ENCODE measurements at places on chromosomes 1 and 21.

GRCh38 chr1:36572142-36572715 lies 89.5 kb upstream of the CSF3R start:
- no peak for DNase-seq

DNA sequence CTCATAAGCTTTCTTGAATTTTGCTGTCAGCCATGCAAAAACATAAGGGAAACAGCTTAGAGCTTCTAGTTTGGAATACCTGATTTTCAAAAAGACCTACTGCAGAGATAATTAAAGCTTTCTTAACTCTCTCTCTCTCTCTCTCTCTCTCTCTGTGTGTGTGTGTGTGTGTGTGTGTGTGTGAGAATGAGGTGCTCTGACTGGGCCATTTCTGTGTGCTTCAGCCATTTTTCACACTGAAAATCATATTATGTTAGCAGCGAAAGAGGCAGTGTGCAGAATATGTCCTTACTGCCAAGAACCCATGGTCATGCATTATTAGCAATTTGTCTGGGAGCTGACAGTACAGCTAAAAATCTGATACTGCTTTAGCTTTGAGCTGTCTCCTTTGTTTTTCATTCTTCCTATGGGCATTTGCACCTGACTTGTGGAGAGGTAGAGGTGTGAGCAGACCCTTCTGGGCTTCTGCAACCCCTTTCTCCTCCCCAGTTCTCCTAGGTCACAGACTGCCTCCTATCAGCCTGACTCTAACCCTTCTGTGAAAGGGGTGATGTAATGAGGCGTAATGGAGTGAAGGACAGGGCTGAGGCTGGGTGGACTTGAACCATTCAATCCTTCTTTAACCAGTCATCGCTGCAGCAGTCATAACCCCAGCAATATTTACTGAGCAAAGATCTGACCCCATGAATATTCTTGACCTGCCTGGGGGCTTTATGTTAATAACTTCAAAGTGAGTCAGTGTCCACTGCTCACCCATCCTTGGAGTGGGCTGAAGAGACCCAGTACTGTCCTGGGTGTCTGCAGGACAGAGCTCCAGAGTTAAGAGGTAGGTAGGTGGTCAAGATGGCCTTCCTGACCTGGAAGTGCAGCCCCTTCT lies 61.2 kb downstream of the SYT6 start:
- no peak for DNase-seq

DNA sequence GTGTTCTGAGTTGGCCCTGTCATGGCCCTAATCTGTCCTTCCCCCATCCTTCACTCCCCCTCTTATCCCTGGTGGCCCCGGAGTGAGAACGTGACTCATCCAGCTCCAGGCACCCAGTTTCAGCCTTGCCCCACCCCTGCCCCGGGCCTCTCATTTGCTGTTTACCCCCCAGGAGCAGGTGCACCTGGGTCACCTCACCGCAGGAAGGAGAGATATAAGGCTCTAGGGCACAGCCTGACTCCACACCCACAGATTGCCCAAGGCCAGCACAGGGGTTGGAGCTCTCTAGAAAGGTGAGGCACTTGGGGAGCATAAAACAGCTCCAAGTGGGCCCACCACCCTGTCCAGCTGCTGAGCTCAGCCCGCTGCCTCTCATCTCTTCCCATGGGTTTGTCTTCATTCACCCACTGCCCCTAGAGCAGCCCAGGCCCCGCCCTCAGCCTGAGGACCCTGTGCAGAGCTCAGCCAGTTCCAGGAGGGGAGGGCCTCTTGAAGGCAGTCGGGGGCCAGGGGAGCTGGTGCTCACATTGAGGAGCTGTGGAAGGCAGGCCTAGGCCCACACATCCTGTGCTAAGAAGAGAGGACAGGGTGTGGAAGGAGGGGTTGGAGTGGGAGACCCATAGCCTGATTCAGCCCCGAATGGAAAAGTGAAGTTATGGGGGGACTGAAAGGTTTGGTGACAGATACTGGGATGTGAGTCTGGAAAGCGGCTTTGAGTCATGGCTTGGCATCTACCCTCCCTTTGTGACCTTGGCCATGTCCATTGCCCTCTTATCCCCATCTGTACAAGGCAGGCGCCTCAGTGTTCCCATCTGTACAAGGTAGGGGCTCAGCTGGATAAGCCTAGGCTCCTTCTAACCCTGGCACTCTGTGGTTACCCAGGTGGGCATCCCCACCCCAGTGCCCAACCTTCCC lies 16.1 kb upstream of the GPR37L1 start:
- DNase-seq, result peak; percentile 73

DNA sequence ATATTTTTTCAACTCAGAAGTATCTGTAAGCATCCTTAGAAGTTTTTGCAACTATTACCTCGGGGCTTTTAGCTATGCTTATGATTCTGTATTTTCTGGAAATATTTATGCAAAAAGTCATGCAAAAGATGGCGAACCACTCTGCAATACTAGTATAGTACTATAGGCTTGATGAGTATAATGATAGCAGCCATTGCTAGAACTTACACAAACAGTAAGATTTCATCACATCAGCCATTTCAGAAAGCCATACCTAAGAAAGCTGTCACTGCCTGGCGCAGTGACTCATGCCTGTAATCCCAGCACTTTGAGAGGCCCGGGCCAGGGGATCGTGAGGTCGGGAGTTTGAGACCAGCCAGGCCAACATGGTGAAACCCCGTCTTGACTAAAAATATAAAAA lies 227.1 kb downstream of the LRRC7 start:
- no peak for DNase-seq

DNA sequence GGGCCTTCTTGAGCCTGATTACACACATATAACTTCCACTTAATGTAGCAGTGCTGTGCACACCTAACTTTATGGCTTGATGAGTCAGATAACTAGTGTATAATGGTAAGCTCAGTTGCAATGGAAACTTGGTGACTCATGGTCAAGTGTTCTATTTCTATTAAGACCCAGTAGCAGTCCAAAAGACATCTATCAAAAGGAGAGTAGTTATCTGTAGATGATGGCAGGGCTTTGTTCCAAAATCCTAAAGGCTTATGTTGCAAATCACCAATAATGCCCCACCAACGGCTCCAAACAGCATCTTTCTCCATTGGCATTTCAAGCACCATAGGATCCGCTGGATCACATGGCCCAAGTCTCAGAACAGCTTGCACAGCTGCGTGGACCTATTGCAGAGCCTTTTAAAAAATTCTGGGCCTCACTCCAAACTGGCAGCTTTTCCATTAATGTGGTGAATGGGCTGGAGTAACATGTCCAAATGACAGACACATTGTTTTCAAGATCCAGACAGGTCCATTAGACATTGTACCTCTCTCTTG lies 566.8 kb upstream of the USP24 start:
- DNase-seq, result no peak

DNA sequence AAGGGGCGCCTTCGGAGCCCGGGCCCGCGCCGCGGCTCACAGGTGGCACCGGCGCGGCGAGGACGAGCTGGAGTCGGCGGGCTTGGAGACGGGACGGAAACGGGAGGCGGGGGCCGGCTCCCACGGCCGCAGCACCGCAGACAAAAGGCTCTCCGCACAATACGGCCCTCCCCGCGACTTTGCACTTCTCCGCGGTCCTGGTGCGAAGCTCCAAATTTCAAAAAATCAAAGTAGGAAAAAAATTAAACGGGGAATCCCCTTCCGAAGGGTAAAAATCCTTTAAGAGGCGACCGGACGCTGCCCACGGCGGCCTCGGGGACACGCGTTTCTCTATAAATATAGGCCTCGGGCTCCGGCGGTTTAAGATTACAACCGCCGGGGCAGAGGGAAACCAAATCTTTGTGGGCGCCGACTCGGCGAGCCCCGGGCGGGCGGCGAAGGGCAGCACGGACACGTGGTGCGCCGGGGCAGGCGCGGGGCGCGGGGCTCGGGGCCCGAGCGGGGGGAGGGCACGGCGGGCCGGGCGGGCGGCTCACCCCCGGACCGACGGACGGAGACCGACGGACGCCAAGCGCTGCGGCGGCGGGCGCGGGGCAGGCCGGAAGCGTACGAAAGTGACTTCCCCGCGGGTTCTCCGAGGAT lies 453 bp downstream of the PABPC4 start:
- no peak for DNase-seq

DNA sequence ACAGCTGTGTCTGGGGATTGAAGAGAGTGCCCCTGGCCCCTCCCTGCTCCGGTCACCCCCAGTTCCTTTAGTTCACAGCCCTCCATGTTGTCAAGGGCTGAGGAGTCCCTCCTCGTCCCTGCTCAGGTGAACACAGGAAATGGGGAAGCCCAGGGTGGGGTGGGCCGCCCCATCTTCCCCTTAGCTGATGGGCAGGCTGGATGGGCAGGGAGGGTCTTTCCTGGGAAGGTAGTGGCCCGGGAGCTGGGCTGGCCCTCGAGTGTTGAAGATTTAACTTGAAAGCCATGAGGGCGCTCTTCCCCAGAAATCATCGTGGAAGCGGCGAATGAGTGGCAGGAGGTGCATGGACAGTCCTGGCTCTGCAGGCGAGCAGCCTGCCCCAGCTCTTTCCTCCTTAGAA lies 18.3 kb upstream of the NPHP4 start:
- no peak for DNase-seq

DNA sequence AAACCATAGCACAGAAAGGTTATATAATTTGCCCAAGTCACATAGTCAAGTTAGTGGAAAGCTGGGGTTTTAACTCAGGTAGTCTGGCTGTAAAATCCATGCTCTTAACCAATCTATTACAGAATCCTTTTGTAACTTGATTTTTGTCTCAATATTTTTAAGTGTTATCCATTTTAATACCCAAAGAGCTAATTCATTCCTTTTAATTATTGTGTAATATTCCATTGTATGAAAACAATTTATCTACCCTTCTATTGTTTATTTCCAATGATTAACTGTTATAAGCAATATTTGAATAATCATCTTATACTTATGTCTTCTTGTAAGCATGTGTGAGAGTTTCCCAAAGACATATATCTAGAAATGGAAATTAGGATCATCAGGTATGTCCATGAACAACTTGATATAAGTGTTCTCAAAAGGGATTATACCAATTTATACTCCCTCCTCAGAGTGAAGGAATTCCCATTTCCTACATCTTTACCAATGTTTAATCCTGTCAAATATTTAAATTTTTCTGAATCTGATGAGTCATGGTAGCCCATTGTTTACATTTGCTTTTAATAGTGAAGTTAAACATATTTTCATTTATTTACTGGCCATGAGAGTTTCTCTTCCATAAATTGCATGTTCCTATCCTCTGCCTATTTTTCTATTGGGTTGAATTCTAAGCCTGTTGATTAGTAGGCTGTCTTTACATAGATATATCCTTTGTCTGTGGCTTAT lies 13.9 kb downstream of the TEX50 start:
- DNase-seq, result no peak

DNA sequence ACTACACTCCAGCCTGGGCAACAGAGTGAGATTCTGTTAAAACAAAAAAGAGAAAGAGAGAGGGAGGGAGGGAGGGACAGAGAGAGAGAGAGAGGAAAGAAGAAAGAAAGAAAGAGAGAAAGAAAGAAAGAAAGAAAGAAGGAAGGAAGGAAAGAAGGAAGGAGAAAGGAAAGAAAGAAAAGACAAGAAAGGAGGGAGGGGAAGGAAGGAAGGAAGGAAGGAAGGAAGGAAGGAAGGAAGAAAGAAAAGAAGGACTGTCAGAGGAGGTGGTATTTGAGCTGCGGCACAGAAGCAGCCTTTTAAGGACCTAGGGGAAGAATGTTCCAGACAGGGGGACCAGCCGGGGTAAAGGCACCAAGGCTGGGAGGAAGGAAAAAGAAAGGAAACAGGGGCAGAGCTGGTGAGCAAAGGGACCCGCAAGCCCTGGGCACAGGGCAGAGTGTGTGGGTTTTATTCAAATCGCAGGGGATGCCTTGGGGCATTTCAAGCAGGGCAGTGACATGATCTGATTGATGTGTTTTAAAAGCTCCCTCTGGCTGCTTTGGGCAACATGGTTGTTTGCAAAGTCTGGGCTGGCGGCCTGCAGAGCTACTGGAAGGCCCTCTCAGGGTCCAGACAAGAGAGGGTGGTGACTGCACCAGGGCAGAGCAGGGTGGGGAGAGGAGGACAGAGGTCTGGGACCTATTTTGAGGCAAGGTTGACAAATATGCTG lies 176.9 kb upstream of the VAMP3 start:
- DNase-seq, result no peak

DNA sequence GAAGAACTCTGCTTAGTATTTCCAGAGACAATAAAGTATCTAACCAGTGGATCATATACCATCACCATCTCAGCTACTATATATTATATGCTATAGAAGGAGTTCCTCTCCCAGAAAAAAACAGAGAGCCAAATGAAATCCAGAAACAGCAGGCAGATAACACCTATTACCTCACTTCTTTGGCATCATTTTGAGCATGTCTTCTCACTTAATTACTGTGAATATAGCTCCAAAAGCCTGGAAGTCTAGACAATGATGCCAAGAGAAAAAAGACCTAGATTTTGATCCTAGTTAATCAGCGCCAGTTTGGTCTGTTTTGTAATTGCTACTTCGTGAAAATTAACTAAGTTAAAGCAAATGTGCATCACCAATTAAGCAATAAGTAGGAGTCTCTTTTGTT lies 131.3 kb downstream of the EIF4G3 start:
- DNase-seq, result no peak

GRCh38 chr1:161307892-161308638 lies 1.7 kb downstream of the MPZ start:
- DNase-seq, result no peak

DNA sequence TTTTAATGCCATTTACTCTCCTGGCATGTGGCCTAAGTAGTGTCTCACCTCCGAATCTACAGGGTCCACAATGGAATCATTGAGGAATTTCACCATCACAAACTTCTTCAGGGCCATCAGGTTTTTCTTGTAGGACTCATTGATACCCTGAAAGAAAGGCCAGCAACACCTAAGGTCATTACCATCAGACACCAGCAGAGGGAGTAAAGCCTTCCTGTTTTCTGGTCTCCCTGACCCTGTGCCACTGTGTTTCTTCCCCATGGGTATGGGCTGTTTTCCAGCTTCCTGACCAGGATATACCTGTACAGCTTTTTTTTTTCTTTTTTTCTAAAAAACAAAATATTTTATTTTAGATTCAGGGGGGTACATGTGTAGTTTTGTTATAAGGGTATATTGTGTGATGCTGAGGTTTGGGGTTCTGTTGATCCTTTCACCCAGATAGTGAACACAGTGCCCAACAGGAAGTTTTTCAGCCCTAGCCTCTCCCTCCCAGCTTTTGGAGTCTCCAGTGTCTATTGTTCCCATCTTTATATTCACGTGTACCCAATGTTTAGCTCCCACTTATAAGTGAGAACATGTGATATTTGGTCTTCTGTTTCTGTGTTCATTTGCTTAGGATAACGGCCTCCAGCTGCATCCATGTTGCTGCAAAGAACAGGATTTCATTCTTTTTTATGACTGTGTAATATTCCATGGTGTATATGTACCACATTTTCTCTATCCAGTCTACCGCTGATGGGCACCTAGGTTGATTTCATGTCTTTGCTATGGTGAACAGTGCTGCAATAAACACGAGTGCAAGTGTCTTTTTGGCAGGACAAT lies 18.3 kb downstream of the PPT1 start:
- peak; percentile 69 for DNase-seq

GRCh38 chr1:172107316-172107975 lies 266.1 kb downstream of the DNM3 start:
- DNase-seq, result no peak

- peak; percentile 64 for DNase-seq
Observed at GRCh38 chr1:207025146-207025880, 7.2 kb downstream of the C1orf116 start.
